Putamen (tissue), 1 donor: ENCODE measurements at places on chromosomes 4 and X.

- no peak for DNase-seq
Measured at GRCh38 chr4:15577508-15577907, 77.6 kb downstream of the FBXL5 start.

DNA sequence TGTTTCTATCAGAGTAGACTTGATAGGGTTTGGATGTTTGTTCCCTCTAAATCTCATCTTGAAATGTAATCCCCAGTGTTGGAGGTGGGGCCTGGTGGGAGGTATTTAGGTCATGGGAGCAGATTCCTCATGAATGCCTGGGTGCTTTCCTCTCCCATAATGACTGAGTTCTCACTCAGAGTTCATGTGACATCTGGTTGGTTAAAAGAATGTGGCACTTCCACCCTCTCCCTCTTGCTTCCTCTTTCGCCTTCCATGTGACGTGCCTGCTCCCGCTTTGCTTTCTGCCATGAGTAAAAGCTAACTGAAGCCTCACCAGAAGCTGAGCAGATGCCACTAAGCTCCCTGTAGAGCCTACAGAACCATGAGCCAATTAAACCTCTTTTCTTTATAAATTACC, 47.3 kb upstream of the SRPX start:
- DNase-seq, result no peak

DNA sequence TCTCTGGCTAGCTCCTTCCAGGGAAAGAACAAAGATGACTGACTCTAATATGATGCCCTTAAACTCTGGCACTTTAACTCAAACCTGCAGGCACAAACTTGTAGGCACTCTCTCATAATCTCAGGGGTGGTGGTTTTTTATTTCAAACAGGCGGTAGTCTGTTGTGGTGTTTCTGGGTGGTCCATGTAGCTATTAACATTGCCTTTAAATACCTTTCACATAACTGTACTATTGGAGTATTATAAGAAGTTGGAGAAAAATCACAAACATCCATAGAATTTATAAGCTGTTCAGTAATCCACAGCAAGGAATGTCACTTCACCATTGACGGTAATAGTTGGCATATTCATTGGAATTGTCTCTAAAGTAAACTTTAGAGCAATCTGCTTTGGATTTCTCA, 204.2 kb upstream of the PDE5A start:
- no peak for DNase-seq

GRCh38 chrX:45353456-45353855, 152.8 kb upstream of the DIPK2B start:
- no peak for DNase-seq

DNA sequence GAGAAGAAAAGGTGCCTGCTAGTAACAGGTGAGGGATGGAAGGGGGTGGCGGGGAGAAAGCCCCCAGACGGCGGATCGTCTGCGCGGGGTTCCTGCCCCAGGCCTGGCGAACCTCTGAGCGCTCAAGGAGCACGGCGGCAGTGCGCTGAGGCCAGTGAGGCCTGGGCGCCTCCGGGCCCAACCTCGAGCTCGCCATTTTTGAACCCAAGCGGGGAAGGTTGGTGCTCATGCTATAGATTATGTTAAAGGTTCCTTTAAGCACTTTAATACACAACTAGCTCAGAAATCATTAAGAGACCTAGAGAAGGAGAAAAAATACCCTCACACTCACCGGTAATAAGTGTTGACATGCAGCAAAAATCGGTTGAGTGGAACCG, 7.9 kb downstream of the PITX2 start:
- DNase-seq, result no peak
